NCI-H2107 (cell line): ENCODE measurements at places on chromosomes 4 and X.

GRCh38 chr4:177391287-177391686 lies 51.0 kb downstream of the AGA start:
- no peak for DNase-seq

DNA sequence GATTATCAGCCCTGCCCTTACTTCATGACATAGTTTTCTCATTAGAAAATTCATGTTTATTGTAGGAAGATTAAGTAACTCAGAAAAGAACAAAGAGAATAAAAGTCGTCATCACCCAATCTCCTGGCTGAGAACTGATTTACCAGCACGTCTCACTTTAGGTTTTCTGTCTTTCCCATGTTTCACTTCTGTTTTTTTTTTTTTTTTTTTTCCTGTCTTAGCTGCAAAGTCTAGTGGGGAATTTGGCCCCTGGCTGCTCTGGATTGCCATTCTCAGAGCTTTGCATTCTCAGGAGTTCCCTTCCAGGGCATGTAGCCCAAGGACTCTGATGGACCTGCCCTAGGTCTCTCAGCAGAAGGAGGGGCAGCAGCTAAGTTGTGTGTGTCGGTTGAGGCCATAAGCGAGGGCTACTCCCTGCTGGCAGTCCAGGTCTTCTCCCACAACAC lies 57.8 kb downstream of the TMEM131L start:
- DNase-seq, result no peak

DNA sequence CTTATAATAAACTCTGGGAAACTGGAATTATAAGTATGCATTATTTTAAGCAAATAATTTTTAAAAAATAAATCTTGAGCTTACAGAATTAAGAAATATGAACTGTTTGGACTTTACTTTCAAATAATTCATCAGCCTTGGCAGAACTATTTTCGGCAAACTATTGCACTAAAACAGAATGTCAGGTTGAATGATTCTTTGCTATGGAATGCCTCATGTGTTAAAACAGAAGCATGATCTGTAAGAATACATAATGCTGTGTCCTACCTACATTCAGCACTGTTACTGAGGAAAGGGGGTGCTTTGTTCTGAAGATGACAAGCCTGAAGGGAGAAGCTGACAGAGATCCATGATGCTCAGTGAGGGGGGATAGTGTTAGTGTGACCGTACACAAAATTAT lies 55.6 kb upstream of the EXOC1L start:
- no peak for DNase-seq

GRCh38 chr4:86472377-86473019 lies 112.6 kb upstream of the MAPK10 start:
- DNase-seq, result no peak

- DNase-seq, result no peak
Observed at GRCh38 chr4:76755756-76756155, 142.2 kb downstream of the SOWAHB start.
